Activated CD8-positive, alpha-beta memory T cell treated with anti-CD3 and anti-CD28 coated beads for 4 hours (primary cell): ENCODE measurements at places on chromosomes 7 and 10.

- DNase-seq = no peak
Measured at GRCh38 chr7:142439739-142440138, 181.9 kb upstream of the PRSS58 start.

GRCh38 chr10:119619215-119619614 is 22.5 kb upstream of the TIAL1 start:
- DNase-seq = no peak

GRCh38 chr7:135716677-135717238 is 11.2 kb downstream of the SLC13A4 start:
- no peak for DNase-seq

- DNase-seq = no peak
Measured at GRCh38 chr10:63976538-63976937, 455.3 kb downstream of the REEP3 start.

- no peak for DNase-seq
Measured at GRCh38 chr10:72277340-72277995, 3.7 kb downstream of the DDIT4 start.

- no peak for DNase-seq
Measured at GRCh38 chr7:74587435-74588126, 69.9 kb upstream of the GTF2I start.

GRCh38 chr7:66921918-66922486 is 977 bp downstream of the TMEM248 start:
- peak; percentile 17 for DNase-seq
